Fibroblast of mammary gland (primary cell): ENCODE measurements at places on chromosomes 12 and 14.

DNA sequence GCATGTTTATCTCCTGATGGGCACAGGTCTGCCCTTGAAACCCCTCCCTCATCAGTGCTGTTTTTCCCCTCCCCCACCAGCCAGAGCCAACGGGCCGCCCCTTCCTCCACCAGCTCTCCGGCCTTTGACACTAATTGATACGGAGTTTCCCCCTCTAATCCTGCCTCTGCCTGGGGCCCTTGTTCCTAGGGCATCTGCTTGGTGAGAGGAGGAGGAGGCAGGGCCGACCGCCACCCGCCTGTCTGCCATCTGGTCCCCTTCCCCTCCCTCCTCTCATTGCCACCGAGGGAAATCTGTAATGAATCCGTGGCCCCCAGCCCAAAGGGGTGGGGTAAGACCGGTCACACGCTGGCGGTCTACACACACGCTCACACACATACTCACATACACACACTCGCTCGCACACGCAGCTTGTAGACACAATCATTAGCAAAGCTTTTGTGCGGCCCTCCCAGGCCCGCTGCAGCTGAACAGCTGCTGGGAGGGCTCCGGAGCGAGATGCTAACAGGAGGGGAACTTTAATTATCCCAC, 27.4 kb downstream of the SRRM4 start:
- DNase-seq, result no peak

GRCh38 chr14:105065280-105066228, at the start of gene GPR132:
Gene GPR132, minus strand, starts transcription at chr14:105065430. Its CDS starts 10,010 bp downstream, at chr14:105055420.
- DNase-seq, result no peak

DNA sequence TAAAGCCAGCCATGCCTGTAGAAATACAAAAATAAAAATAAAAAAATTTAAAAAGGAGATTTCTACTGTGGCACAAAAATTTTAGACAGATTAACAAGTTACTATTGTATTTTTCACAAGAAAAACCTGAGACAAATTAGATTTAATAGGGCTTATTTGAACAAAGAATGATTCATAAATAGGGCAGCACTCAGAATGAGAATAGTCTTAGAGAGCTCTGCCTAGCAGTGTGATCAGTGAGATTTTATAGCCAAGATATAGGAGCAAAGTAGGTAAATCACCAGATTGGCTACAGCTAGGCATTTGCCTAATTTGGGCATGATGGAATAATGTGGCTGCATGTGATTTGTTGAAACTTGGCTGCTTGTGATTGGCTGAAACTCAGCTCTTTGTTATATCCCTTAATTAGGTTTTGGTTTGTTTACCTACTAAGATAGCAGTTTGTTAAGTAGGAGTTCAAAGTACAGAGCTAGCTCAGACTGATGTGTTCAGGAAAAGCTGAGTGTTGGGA, 279.7 kb upstream of the TMTC1 start:
- DNase-seq, result no peak

- no peak for DNase-seq
Measured at GRCh38 chr12:68094195-68094594, 65.3 kb downstream of the IFNG start.

DNA sequence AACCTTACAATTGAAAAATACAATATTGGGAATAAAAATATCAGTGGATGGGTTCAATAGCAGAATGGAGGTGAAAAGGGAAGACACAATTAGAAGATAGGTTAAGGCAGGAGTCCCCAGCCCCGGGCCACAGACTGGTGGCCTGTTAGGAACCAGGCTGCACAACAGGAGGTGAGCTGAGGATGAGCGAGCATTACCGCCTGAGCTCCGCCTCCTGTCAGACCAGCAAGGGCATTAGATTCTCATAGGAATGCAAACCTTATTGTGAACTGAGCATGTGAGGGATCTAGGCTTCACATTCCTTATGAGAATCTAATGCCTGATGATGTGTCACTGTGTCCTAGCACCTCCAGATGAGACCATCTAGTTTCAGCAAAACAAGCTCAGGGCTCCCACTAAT, 27.3 kb upstream of the ST8SIA1 start:
- DNase-seq, result no peak

DNA sequence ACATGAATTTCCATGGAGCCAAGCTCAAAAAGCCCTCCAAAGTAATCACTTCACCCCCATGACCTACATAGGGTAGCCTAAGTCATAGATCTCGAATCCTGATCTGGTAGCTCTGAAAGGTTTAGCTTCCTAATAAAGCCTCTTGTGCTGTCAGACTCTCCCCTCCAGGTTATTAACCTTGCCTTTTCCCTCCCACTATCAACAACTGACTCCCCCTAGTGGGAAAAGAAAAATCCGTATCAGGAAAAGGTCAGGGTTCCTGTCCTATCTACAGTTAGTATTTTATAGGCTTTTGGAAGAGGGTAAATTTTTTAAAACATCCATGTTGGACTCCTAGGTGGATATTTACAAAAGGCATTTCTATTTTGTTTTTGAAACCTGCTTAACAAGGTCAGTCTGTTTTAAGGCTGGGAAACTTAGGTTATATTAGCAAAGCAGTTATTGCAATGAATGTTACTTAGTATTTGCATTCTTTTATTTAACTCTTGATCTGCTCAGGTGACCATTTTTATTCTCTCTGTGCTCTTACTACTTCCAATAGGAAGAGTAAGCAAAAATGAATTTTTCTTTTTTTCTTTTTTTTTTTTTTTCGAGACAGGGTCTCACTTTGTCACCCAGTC, 8.0 kb downstream of the YY1 start:
- DNase-seq, result peak; percentile 60
